Stimulated activated naive CD8-positive, alpha-beta T cell treated with anti-CD3 and anti-CD28 coated beads, Interleukin-15, Interleukin-2, amounts not matched to agents 100 U/mL and 50 U/mL, for 24 hours (primary cell): ENCODE measurements at places on chromosomes 11 and 22.

GRCh38 chr11:13339195-13340153, 61.9 kb downstream of the BMAL1 start:
- no peak for DNase-seq

DNA sequence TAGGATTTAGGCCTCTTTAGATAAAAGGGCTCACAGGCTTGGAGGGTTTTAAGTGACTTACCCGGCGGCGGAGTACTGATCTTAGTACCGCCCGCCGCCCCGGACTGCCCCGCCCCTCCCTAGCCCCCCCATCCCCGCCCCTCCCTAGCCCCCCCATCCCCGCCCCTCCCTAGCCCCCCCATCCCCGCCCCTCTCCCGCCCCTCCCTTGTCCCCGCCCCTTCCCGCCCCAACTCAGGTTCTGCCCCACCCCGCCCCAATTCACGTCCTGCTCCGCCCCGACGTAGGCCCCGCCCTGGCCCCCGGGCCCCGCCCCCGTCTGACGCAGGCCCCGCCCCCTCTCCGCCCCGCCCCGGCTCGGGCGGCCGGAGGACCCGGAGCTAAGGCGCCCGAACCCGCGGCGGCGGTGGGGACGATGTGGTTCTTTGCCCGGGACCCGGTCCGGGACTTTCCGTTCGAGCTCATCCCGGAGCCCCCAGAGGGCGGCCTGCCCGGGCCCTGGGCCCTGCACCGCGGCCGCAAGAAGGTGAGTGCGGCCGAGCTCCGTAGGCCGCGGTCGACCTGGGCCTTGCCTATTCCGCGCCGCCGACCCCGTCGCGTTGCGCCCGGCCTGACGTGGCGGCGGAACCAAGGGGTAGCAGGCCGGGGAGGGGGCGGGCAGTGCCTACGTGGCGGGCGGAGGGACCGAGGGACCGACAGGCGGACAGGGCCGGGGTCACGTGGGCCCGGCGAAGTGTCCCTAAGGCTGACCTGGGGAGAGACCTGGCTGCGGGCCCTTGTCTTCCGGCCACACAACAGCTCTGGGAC, at the start of gene SCYL1:
Gene SCYL1, plus strand, starts transcription at position 343 of the 805 bp plus-strand sequence. Its CDS starts 71 bp downstream, at position 414.
- peak; percentile 86 for DNase-seq

- no peak for DNase-seq
Measured at GRCh38 chr11:113267493-113267892, 46.9 kb upstream of the TTC12 start.

GRCh38 chr22:27488456-27489177, 312.9 kb downstream of the MN1 start:
- no peak for DNase-seq

DNA sequence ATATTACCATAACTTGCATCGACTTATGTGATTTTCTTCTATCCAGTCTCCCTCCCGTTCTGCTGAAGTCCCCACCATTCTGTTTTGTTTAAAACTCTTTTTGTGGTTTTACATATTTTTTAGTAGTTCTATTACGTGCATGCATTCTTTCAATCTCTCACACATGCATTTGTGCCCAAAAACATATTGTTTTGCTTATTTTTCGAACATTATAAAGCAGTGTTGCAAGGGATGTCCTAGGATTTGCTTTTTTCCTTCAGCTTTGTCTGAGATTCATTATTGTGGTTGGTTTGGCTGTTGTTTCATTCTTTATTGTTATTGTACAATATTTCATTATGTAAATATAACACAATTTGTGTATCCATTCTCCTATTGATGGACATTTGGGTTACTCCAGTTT, 235.7 kb downstream of the DYNC2H1 start:
- DNase-seq, result no peak

DNA sequence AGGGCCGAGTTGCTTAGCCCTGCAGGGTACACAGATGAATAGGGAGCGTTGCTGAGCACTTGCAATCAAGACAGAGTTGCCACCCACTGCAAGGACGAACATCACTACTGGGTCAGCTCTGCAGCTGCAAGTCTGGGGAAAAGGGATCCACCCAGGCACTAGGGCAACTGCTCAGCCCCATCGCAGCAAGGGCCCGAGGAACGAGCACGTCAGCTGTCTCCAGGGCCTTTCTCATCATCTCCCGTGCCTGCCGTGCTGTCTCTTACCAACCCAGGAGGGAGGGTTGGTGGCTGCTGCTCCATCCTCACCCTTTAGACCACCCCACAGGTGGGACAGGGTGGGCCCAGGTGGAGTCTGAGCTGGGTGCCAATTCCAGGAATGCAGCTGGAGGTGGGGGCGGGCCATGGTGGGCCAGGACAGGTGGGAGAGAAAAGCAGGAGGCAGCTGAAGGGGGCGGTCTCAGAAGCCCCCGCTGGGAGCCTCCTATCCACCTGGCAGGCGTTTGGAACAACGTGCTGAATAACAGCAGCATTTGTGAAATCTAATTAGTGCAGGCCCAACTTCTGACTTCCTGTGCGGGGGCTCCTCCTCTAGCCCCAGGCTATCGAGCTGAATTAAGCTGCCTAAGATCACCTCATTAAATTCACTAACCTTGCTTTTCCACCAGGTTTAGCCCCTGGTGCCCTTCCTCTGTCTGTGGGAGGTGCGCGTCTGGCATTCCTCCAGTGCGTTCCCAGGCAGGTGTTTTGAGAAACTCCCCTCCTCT, 252.5 kb downstream of the ST3GAL4 start:
- no peak for DNase-seq

DNA sequence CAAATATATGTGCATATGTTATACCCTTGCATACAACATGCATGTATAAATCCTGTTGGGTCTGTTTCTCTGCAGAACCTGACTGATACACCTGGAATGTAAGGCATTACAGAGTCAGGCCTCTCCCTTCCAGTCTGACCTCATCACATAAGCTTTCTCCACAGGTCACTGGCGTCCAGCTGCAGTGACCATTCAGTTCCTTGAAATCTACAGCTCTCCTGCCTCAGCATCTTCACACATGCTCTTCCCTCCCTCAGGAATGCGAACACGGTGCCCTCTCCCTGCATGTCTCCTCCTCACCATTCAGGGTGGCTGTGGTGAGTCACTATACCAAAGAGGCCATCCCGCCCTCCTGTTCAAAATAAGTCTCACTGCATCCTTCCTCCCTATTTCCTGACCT, 657.8 kb upstream of the B3GAT1 start:
- no peak for DNase-seq
